Caudate nucleus (tissue), 63 donors: ENCODE measurements at places on chromosomes 7 and 10.

DNA sequence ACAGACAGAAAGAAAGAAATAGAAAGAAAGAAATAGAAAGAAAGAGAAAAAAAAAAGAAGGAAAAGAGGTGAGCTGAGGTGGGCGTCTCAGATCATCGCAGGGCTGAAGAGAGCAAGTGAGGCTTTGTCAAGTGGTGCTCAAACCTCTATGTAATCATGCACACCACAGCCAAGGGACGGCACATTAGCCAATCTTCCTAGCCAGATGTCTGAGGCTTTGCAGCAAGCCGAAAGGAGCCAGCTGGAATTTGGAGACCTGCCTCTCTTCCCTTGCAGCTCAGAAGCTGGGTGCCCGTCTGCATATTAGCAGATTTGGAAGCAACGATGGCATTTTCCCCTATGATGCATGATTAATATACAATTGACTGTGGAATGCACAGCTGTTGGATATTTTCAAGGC, 52.5 kb downstream of the ADRA2A start:
- no peak for DNase-seq

DNA sequence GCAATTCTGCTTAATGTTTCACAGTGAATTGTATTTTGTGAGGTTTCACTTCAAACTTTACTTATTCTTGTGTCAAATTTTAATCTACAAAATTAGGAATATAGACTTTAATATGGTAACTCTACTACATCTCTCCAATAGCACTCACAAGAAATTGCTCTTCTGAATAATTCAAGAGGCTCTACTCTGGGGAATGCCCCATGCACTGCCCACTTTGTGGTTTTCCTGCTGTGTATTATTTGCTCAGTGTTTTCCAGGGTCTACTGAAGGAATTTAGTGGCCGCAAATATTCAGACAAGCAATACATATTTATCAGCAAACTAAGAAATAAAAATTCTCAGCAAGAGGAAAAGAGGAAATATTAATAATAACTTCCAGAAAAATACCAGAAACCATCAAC, 611.4 kb downstream of the TNS3 start:
- no peak for DNase-seq

DNA sequence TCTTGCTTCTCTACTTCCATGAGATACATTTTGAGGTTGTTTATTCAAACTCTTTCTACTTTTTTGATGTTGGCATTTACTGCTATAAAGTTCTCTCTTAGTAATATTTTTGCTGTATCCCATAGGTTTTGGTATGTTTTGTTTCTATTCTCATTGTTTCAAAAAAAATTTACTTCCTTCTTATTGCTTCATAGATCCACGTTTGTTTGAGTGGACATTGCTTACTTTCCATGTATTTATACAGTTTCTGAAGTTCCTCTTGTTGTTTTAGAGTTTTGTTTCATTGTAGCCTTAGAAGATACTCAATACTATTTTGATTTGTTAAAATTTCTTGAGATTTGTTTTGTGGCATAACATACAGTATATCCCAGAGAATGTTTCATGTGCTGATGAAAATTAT, 13.7 kb downstream of the TAS2R40 start:
- no peak for DNase-seq

DNA sequence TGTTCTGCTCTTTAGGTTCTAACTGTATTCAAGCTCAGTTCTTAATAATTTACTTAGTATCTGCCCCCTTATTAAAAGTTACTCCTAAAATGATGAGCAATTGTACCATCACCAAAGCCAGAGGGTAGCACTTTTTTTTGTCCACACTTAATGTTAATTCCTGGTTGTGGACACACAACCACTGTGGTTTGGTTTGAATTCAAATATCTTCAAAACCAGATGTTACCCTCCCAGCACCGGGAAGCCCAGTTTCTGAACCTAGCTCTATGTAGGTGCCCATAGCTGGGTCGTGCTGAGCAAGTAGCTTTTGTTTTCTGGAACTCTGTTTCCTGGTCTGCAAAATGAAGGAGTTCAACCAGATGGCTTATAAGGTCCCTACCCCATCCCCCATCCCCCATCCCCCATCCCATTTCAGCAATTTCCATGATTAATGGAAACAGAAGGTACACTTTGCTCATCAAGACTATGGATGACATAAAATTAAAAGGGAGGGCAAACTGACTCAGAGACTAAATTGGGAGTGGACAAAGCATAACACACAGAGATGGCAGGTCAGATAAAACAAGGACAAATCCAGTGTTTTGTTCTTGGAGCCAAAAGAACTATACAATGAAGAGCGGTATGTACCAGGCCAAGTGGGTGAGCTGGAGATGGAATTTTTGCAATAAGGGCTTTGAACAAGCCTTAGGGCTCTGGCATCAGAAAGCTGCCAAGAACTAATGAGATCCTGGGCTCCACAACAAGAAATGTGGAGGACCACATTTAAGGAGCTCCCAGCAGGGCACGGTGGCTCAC, 56.7 kb downstream of the DLG5 start:
- DNase-seq, result no peak

GRCh38 chr10:132129431-132129830, 57.3 kb upstream of the DPYSL4 start:
- no peak for DNase-seq

DNA sequence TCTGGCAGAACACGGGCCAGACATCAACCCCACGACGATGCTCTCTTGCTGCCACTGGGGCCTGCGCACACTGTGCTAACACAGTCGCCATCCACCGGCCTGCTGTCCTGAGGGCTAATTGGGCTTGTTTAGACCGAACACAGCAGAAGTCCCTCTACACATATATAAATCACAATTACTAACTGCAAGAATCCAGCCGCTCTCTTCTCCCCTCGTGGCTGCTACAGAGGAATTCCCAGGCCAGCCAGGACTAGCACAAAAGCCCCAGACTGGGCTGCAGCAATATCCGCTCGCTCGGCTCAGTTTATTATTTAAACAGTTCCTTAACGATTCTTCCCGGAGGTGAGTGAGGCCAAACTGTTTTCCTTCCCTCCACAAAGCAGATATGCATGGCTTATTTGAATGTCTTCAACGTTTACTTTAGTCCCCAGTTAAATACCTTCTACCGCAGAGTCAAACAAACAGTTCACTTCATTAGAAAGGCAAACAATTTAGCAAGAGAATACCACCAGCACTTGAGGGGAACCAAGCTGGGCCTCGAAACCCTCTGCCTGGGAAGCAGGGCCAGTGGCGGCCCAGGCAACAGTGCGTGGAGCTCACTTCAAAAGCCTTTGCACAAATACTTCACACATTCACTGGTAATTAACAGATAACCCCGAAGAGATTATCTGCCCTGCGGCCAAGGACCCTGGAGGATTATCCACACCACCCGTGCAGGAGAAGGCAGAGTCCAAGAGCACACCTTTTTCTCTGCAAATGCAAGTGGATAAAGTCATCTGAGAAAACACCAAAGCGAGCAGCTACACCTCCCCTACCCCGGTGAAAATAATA, 145.3 kb downstream of the GLI3 start:
- no peak for DNase-seq

DNA sequence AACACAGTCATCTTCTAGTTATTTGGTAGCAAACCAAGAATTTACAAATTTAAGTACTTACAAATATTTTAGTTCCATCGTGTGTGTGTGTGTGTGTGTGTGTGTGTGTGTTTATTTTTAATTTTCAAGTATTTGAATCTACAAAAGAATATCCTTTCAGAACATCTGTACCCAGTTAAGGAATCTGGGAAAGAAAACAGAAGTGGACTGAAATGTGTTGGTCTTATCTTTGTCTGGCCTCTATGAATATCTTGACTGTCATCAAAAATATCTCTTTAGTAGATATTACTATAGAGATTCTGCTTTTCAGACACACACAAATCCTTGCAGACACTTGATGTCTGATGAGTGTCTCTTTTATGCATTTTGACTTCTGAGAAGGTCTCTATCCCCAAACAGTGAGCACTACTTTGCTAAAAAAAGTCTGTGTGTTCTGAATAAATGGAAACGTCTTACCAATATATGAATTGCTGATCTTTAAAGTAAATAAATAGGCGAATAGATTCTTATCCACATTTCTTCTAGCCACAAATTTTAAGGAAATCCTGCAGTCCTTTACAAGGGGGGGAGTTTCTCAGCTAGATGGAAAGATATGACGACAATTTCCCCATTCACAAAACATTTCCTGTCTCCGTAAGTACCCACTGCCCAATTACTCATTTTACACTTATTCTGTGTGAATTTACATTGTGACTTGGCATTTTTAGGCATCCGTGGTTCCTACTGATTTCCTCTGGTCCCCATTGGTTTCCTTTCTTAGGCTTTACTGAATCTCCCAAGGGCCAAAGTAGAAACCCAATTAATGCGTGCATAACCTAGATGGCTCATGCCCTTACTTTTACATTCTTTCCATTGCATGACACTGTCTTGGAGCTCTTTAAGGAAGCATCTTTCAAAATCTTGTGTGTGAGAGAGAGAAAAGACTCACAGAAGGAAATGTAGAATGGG, 36.0 kb downstream of the NRCAM start:
- DNase-seq, result no peak

DNA sequence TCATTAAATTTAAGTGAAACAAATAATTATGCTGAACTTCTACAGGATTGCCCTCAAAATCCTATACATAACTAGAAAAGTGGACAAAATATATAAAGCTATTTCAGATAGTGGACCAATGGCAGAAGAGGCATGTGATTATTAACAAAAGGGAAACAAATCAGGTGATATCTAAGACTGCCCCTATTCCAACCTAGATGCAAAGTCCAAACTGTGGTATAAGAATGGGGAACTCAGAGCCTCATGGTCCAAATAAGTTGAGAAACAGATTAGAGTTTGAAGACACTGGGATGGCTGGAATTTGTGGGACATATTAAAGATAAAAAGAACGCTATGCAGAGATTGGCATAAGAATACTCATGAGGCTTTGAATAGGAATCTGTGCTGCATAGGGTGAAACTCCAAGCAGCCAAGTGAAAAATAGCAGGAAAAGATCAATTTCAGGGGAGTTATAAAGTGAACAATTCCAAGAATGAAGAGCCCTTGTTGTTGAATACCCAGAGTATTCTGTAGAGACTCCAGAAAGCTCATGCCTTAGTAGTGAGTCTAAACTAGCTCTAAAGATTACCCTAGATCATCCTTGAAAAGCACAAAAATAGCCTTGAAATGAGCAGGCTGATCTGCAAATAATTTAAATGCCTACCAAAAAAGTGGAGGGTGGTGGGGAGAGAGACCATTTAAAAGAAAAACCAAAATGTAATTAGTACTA, 152.4 kb downstream of the IMMP2L start:
- DNase-seq, result no peak

GRCh38 chr10:32388258-32389027, 41.5 kb upstream of the EPC1 start:
- no peak for DNase-seq

- no peak for DNase-seq
Measured at GRCh38 chr7:22469371-22470143, 30.4 kb downstream of the STEAP1B start.

GRCh38 chr7:111758332-111758731, 196.0 kb upstream of the IMMP2L start:
- no peak for DNase-seq

- no peak for DNase-seq
Measured at GRCh38 chr7:128025819-128026218, 5.4 kb downstream of the LRRC4 start.

DNA sequence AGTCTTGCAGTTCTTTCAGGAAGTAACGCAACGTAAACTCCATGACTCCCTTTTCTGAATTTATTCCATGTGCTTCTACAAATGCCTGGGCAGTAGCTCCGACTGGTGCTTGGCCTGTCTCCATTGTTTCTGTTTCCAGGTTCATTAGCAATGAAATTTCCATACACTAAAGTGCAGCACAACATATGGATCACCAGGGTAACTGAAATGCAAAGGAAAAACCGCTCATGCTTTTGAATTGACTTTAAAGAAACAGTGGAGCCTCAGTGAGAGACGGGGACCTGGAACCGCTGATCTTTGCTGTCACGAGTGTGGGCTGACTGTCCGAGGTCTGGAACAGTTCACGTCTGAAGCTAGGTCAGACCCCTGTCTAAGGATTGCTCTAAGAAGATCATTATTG, 126.5 kb upstream of the IGFBP3 start:
- no peak for DNase-seq

- DNase-seq, result no peak
Measured at GRCh38 chr7:141366091-141366621, 185.1 kb upstream of the AGK start.

GRCh38 chr10:4902571-4903011, 60.6 kb upstream of the AKR1C1 start:
- no peak for DNase-seq

- DNase-seq, result no peak
Measured at GRCh38 chr10:5036511-5036910, 32.9 kb upstream of the AKR1C2 start.

DNA sequence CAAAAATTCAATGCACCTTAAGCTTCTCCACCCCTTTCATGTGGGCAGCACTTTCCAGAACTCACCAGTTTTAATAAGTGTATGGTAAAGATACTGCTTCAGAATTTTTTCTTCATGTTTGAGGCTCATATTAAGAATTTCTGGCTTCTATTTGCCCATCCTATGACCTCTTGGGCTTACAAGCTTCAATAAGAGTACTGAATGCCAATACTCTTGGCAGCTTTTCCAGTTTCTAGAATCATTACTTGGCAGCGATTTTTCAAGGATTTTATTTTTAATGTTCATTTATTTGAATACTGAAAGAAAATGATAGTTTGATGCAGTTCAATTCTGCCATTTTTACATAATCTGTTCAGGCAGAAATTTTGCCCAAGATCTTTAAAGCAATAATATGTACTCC, 242.1 kb upstream of the KCND2 start:
- DNase-seq, result no peak

DNA sequence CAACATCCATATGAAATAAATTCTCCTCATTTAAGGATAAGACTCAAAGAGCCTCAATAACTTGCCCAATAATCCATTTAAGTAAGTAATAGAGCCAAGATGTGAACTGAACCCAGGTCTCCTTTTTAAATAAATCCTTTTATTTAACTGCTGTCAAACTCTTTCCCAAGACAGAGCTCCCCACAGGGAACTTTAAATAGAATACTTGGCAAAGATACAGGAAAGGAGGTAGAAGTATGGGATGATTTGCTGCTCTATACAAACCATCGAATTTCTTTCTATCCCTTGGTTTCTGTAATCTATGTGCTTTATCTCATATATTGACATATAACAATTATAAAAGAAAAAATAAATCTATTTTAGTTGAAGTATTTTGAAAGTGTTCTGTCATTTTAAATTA, 295.9 kb downstream of the CSTF2T start:
- no peak for DNase-seq

DNA sequence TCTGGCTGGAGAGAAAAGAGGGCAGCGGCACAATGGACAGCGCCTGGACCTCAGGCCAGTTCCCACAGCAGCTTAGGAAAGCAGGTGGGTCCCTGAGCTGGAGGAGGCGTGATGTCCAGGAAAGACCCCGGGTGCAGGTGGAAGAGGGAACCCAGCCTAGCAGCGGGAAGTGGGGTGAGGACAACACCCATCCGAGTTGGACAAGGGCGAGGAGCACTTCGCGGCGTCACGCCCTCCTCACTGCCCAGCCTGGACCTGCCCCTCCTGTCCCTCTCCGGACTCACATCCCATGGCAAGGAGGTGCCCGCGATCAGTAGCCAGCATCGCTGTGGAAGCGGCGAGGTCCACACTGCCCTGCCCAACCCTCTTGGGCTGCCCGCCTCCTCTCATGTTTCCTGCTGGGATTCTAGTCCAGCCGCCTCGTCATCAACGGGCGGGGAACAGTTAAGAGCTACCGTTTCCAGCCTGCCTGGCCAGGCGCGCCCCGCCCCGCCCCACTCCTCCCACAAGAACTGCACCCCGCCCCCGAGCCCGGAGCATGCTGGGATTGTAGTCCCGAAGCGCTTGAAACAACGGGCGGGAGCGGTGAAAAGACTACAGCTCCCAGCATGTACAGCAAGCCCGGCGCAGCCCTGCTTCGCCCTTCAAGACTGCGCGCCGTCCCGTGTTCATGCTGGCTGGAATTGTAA, 930.6 kb upstream of the ZNF722 start:
- DNase-seq, result no peak

- DNase-seq, result no peak
Measured at GRCh38 chr10:113322843-113323242, 230.0 kb upstream of the HABP2 start.
